ENCODE measurements at places on chromosomes 6 and 20.

DNA sequence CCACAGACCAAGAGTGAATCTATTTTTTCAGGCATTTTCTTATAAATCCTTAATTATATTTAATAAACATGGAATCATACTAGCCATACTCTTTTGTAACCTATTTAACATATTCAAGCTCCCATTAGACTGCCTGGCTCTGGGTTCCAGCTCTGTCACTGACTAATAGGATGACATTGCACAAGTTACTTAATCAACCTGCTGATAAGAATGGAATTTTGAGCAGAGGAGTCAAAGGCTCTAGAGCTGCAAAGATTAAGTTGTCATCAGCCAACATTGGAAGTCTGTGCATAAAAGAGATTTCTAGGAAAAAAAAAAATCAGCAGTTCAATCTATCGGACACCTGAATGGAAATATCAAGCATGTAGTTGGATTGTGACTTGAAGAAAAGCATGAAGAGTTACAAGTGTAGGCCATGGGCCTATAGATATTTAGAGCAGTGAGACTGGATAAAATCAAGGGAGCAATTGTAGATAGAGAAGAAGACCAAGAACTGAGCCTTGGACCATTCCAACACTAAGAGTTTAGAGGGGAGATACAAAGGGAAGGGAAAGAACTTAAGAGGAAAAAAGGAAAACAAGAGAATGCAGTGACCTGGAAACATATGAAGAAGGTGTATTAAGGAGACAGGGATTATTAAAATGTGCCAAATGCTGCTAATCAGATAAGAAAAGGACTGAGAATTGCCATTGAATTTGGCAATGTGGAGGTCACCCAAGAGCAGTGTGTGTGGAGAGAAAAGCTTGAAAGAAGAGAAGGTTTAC lies 11.0 kb upstream of the HINT3 start:
- DNase-seq, result no peak

DNA sequence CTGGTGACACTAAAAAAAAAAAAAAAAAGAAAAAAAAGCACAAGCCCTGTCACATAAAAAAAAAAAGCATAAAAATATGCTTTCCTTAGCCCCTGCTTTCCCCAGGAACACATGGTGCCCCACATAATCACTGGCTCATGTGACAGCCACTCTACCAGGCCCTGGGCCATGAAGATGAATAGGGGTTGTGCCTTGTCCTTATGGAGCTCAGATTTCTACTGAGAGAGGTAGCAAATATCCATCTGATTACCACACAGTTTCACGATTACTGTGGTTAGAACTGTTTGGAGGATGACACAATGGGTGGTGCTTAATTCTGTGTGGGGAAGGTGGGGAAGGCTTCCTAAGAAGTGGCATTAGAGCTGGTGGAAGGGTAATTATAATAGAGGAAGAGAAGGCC lies 9.3 kb downstream of the RAET1E start:
- no peak for DNase-seq

DNA sequence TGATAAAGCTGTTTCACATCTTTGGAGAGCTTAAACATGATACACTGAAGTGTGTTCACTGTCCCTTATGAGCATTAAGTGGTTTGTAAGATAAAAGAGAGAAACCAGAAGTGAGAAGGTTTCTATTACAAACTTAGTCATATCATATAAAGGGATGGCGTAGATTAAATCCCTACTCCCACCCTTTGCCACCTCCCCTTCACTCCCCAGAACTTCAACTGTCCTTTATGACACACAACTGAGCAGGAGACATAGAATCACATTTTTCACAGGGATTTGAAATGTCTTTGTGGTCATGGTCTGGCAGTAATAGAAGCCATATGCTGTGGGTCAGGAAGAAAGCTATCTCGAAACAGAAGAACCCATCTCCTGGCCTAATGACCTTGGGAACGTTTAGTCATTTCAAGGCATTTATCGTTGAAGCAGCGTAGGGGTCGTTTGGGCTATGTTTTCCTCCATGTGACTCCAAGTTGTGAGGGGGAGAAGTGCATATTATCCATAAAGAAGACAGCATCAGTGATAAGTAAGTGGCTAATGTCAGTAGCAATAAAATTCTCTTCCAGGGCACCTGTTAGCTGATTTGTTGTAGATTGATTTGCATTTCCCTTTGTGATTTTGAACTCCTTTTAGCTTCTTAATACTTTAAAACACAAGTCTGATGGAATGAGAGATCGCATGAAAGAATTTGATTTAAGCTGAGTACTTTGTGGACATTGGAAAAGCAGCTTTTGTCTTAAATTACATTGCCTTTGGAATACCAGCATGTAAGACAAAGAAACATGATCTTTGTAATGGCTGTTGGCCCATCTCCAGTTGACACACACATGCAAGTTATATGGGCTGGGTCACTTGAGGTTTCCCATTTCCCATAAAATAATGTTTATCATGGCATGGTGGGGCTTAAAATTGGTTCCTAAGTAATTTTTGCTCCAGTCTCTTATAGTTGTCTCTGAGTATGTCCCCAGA lies 501.5 kb upstream of the FLRT3 start:
- DNase-seq, result peak; percentile 44

GRCh38 chr6:169190144-169190584 lies 63.5 kb downstream of the THBS2 start:
- DNase-seq, result no peak

GRCh38 chr6:109187399-109188114 lies 92.2 kb downstream of the CEP57L1 start:
- peak; percentile 50 for DNase-seq
